ENCODE measurements at places on chromosomes 1 and 21.
A peak's percentile ranks its signal among the peaks of the same experiment; 100 is the strongest.

DNA sequence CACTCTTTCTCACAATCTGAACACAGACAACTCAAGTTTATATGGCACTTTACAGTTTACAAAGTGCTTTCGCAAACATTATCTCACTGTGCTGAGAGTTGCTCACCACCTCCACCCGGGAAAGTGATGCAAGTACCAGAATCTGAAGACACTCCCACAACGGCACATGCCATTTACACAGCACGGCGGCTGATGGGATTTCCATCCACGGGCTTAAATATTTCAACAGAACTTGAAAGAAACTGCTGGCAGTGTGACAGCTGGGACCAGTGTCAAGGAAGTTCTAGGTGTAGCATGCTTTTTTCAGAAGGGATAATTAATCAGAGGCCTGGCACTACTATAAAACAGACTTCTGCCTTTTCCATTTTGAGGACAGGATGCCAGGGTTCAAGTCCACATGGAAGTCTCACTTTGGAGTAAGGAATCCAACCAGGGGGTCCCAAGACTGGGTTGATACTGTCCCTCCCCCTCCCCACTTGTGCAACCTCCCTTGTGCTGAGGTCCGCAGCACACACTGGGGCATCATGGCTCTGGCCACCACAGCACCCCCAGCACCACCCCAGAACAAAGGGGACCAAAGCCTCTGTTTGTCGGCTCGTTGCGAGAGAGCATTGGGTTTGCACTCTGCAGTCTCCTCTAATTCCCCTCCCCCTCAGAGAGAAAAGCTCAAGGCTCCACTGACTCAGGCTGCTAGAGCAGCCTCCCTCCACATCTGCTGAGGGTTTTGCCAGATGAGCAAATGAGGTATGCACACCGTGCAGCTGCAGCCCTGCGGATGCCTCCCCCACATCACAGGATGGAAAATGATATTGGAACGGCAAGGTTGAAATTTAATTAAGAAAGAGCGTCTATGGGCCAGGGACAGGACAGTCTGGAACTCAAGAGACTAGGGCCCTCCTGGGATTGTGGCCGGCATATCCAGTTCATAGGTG is 154.9 kb downstream of the TGFBR3 start:
- no peak for DNase-seq

DNA sequence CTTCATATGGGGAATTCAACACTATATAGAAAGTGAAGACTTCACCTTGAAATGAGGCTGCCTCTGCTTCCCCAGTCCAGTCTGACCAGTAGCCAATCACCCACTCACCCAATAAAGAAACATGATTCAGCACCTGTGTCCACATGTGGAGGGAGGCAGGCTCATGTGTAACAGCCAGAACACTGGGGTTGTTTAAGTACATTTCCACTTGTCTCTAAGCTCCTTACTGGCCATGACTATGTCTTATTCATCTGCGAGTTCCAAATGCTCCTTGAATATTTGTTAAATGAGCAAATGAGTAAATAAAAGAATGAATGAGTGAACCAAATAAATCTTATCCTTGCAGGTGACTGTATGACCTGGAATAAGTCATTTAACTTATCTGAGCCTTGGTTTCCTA is 100.1 kb downstream of the BRINP2 start:
- DNase-seq: no peak

DNA sequence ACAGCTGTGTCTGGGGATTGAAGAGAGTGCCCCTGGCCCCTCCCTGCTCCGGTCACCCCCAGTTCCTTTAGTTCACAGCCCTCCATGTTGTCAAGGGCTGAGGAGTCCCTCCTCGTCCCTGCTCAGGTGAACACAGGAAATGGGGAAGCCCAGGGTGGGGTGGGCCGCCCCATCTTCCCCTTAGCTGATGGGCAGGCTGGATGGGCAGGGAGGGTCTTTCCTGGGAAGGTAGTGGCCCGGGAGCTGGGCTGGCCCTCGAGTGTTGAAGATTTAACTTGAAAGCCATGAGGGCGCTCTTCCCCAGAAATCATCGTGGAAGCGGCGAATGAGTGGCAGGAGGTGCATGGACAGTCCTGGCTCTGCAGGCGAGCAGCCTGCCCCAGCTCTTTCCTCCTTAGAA is 18.3 kb upstream of the NPHP4 start:
- no peak for DNase-seq

DNA sequence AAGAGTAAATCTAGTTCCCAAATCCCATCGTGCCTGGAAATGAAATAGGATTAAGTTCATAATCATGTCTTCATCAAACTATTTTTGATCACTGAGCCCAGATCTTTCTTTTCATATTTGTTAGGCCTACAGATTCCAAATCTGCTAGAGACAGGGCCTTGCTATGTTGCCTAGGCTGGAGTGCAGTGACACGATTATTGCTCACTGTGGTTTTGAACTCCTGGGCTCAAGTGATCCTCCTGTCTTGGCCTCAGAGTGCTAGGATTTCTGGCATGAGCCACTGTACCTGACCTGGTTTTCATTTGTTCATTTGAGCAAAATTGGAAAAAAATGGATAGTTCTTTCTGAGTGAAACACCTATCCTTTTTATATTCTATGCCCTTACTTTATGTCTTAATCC is 28.0 kb upstream of the DIPK1A start:
- DNase-seq: no peak

DNA sequence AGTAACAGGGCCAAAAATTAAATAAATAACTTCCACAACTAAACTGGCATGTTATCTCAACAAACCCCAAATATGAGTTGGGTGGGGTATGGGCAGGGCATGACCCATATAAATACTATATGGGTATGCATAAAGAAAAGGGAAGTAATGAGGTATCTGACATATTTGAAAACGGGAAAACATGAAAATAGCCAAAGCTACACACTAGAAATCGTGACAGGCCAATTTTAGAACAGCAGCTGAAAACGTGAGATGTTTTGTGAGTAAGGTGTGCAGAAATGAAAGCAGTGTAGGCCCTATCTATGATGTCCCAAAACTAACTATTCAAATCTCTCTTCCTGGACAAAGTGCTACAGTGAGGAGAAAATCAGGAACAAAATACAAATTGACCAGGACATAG is 537.9 kb upstream of the NR5A2 start:
- no peak for DNase-seq

- DNase-seq: peak; percentile 71
These were observed 78.7 kb upstream of the ZNF281 start for GRCh38 chr1:200488375-200489165.

GRCh38 chr1:150410582-150411101 is 46.7 kb downstream of the RPRD2 start:
- DNase-seq: no peak

- DNase-seq: no peak
These were observed 16.1 kb downstream of the SLC6A9 start for GRCh38 chr1:44015206-44015605.

- no peak for DNase-seq
These were observed 7.0 kb upstream of the KCNJ15 start for GRCh38 chr21:38249696-38250278.

DNA sequence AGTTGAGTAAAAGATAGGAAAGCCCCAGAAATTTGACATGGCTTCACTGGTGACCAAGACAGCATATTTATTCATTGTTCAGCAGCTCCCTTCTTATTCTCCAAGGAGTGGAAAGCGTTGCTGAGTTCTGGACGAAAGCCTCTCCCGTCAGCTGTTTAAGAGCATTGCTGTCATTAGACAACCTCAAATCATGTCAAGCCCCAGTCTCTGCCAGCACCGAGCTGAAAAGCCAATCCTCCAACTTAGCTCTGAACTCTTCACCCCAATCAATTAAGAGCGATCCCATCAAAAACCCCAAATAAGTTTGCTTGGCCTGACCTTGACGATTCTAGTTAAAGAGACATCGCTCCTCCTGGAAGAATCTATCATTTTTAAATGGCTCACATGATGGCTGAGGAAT is 110.8 kb downstream of the PLPP3 start:
- DNase-seq: no peak

GRCh38 chr1:64403331-64403730 is 66.6 kb upstream of the CACHD1 start:
- no peak for DNase-seq

- DNase-seq: no peak
These were observed 147.4 kb upstream of the COL6A1 start for GRCh38 chr21:45834026-45834715.

DNA sequence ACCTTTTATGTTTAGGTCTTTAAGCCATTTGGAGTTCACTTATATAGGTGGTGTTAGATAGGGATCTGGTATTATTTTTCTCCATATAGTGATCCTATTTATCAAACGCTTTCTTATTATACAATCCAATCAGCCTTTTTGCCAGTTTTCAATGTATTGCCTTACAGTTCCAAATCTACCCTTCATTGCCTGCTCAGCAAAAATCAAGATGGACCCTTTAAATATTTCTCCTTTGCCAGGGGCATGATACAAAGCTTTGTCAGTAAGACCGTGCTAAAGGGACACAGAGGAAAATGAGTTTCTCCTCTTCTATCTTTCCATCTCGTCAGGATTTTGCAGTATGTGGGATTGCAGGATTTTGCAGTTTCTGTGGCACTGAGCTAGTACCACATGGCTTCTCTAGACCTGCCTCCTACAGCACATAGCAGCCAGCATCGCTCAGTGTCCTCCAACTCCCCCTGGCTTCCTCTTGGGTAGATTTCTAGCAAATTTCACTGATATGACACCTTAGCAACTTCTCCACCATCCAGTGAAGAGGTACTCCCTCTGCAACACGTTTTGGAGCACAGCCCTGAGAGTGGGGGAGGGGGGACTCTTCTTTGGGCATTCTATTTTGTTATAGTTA is 22.5 kb upstream of the CAP1 start:
- DNase-seq: no peak

DNA sequence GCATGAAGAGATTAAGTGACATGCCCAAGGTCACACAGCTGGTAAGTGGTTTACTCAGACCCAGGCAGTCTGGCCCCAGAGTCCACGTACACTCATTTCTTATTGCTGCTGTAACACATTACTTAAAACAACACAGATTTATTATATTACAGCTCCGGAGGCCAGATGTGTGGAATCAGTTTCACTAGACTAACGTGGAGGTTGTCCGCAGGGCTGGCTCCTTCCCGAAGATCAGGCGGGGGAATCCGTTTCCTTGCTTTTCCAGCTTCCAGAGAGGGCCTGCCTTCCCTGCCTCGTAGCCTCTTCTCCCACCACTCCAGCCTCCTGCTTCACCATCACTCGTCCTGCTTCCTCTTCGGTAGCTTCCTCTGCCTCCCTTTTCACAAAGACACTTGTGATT is 81.2 kb downstream of the KCNN3 start:
- no peak for DNase-seq

DNA sequence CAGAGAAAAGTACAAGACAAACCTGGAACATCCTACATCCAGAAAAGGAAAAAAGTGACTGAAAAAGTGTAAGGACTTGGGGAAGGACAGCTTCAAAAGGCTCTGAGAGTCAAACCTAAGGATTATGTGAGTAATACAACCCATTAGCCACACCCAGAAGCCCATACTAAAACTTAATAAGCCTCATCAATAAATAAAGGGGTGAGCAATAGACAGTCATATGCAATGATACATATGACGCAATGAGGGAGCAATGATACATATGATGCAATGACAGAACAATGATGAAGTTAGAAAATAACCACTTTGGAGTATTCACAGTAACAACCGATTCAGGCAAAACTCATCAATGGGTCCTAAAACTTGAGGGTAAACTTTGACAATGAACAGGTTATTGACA is 50.1 kb downstream of the BRWD1 start:
- DNase-seq: no peak

GRCh38 chr1:177969825-177970371 is at the start of gene SEC16B:
TSS of gene SEC16B (minus strand) at chr1:177970058. CDS start at chr1:177967981, 2,077 bp downstream.
- DNase-seq: no peak

GRCh38 chr1:24688621-24689195 is 45.6 kb downstream of the SRRM1 start:
- DNase-seq: peak; percentile 15

GRCh38 chr21:37365517-37366481 is 774 bp upstream of the DYRK1A start:
- peak; percentile 57 for DNase-seq

DNA sequence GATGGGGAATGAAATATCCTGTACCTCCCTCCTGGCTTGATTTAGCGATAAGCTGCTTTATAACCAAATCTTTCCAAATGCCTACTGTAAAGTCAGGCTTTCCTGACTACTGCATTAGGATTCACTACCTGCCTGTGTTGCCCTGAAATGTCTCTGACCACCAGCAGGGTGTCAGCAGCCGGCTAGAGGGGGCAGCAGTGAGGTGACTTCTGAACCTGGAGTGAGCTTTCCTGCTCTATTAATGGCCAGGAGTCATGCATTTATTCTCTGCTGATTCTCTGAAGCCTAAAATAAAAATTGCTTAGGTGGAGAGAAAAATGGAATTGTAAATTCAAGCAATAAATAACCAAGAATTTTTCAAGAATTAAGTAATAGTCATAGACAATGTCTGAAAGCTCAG is 2.5 kb downstream of the BACE2 start:
- DNase-seq: no peak

GRCh38 chr1:156727492-156727891 is 777 bp upstream of the METTL25B start:
- no peak for DNase-seq

- DNase-seq: no peak
These were observed 49.8 kb downstream of the NFIA start for GRCh38 chr1:61132176-61132638.

DNA sequence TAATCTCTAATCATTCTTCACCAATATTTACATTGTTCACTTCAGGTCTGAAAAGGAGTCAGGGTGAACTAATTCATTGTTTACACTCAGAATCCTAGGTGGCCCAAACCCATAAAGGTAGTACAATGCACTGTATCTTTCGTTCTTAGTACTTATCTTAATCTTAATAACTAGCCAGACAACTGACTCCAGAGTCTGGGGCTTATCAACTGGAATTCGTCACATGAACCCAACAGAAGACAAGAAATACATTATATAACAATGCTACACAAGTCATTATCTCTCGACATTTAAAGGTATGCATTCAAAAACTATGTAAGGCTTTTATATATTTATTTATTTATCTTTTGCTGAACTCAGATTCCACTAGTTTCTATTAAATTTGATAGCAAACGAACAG is 125.9 kb upstream of the ESRRG start:
- no peak for DNase-seq

- DNase-seq: no peak
These were observed 213.9 kb downstream of the DSCAM start for GRCh38 chr21:40633048-40633447.

- no peak for DNase-seq
These were observed 169.4 kb downstream of the ACTL8 start for GRCh38 chr1:17924578-17924977.

DNA sequence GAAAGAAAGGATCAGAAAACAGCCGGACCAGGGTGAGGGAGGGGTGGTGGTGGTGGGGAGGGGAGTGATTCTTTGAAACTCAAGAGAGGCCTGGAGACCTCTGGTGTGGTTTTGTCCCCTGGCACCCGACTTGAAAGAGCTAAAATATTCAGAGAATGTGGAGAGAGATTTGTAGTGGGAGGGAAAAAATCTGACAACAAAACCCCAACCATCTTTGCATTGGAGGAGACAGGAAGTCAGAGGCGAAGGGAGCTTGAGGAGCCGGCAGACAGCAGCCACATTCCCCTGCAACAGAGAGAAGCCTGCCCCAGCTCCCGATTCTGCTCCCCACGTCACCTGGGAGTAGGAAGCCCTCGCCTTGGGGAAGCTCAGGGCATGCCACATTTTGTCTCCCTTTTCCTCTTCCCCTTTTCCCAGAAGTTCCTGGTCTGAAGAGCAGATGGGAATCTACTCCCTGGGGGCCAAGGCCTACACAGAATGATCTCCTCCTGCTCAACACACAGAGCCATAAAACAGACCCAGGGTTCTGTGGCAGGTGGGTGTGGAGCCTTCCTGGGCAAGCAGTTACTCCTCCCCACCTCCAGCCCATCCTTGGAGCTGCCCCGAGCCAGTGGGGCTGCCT is 84.9 kb downstream of the ITPKB start:
- peak; percentile 42 for DNase-seq

GRCh38 chr1:209651138-209651587 is 1.1 kb downstream of the LAMB3 start:
- DNase-seq: no peak

Measured in NCI-H1694 treated with DMSO at 0.1 percent for 48 hours (cell line).